Esophagus muscularis mucosa (tissue), 4 donors: ENCODE measurements at places on chromosomes 16 and 17. TPM values are rescaled to one million over a fixed set of nuclear protein-coding genes. Genes with fewer than 3 reads are reported as not detected.

GRCh38 chr16:48126801-48127644, 28.8 kb downstream of the ABCC12 start:
- DNase-seq, result no peak

DNA sequence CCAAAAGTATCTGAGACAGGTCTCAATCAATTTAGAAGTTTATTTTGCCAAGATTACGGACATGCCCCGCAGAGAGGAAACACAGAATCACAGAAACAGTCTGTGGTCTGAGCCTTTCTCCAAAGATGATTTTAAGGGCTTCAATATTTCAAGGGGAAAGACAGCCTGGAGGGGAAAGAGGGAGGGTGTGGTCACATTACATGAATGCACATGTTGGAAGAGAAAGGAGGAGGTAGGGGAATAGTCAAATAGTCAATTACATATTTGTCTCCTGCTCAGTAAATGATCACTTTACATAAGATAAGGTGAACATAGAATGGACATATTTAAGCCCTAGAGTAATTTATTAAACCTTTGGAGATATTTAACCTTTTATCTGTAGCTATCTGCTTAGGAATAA, 12.3 kb downstream of the UNC45B start:
- DNase-seq, result no peak

SLC4A1 gene
- not detected for total RNA-seq

DNA sequence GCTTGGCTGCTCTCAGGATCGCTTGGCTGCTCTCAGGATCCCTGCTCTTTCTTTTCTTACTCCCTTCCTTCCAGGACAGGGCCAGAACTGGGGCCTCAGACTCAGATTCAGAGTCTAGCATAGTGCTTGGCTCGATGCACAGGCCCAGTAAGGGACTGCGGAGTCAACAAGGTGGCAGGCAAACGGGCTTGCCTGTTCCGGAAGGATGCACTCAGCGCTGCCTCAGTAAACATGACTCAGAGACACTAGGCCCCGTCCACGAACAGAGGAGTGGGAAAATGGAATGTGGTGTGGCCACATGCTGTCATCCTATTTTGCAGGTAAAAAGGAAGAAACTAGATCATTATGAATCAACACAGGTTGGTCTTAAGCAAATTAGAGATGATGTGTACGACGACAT, 9.8 kb downstream of the SPHK1 start:
- DNase-seq, result no peak

ASGR2 gene
- total RNA-seq, result 0.32 TPM

ADAD2 gene
- total RNA-seq, result not detected

DNA sequence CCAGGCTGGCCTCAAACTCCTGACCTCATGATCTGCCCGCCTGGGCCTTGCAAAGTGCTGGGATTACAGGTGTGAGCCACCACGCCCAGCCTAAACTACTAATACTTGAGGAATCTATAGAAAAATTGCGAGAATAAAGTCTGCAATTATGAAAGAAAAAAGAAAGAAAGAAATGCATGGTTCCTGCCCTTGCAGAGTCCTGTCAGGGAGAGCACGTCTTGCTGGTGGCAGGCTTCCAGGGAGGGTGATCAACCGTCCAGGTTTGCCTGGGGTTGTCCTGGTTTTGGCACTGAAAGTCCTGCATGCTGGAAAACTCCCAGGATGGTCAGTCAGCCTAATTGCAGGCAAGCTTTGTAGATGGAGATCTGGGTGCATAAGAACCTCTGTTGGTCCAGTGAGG, 21.5 kb upstream of the KIFC3 start:
- no peak for DNase-seq

MEOX1 gene
- total RNA-seq, result 15.6 TPM

ERN2 gene
- not detected for total RNA-seq

- peak; percentile 96 for DNase-seq
Measured at GRCh38 chr17:1829592-1830257, at the start of the genes RPA1 and SMYD4. TSS of gene RPA1 (plus strand) at chr17:1830005. CDS start at chr17:1830094, 89 bp downstream. TSS of gene SMYD4 (minus strand) at chr17:1829902. CDS start at chr17:1827994, 1,908 bp downstream.

USP43 gene
- total RNA-seq, result 0.17 TPM

GRCh38 chr17:78896091-78896833, 6.7 kb downstream of the CEP295NL start:
- DNase-seq, result no peak

DNA sequence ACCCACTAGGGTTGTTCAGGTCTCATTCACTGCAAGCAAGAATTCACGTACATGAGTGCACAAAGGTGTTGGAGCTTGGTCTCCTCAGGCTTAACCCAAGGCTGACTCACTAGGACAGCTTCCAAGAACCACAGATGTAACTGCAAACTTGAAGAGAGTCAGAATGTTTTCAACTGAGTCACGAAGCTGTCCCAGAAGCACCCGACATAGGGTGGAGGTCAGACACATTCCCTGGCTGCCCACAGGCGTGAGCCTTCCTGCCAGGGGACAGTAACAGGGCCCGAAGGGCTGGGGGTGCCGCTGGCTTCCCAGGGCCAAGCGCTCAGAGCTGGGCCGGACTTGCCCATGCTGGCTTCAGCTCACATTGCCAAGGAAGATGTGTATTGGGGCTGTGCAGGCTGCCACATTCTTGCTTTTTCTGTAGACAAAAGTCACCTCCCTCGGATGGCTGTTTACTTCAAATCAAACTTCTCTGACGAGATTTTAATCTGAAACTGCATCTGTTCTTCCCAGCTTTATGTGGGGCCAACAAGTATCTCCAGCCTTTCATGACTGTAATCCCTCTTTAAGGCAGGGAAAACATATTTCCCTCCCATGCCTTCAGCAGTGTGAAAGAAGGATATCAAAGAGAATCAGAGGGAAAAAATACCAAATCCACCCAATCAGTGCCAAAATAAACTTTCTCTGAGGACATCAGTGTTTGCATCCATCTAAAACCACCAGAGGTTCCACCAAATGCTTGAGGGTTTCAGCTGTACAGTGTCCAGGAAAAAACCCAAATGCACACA, 14.3 kb downstream of the CMTM3 start:
- DNase-seq, result no peak

- no peak for DNase-seq
Measured at GRCh38 chr17:39966771-39967170, 4.0 kb downstream of the GSDMA start.

RNF135 gene
- 25.4 TPM for total RNA-seq

DNA sequence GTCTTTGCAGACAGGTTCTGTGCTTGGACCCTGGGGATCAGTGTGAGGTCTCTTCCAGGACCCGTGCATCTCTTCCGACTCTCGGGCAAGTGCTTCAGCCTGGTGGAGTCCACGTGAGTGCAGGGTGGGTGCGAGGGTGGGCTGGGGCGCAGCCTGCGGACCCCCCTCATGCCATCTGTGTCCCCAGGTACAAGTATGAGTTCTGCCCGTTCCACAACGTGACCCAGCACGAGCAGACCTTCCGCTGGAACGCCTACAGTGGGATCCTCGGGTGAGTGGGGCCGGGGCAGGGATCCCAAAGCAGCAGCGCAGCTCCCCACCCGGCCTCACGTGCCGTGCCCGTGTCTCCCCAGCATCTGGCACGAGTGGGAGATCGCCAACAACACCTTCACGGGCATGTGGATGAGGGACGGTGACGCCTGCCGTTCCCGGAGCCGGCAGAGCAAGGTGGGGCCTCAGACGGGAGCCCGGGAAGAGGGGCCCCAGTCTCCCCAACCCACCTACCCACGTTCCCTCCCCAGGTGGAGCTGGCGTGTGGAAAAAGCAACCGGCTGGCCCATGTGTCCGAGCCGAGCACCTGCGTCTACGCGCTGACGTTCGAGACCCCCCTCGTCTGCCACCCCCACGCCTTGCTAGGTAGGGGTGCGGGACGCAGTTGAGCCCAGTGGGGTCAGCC, 10.1 kb downstream of the GNPTG start:
- DNase-seq, result no peak

DOC2A gene
- 0.83 TPM for total RNA-seq

DNA sequence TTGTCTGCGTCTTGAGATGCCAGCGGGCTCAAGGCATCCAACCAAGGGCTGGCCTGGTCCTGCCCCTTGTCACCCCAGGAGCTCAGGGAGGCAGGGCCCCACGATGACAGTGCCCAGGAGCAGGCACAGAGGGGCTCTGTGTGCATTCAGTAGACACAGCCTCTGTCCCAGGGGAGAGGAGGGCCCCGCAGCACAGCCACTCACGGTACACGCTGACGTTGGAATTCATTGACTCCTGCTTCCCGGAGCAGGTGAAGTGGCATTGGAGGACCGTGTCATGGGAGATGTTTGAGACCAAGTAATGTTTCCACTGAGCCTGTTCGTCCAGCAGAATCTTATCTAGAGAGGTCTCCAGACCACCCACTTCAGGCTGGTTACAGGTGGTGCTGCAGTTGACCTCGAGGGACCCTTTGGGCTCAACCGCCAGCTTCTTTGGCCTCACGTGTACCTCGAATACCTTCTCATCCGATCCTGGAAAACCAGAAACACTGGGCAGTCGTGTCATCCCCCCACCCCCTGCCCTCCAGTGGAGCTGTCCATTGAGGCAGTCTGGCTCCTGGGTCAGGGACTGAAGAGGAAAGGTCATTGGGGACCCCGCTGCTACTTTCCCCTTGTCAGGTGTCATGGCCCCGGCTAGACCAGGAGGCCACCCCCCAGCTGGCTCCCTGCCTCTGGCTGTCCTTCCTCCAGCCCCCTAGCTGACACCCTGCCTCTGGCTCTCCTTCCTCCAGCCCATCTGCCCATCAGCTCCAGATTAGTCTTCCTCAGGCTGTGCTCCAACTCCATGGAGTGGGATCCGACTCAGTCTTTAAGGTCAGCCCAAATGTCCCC, 7.0 kb downstream of the PRR29 start:
- no peak for DNase-seq

PCYT2 gene
- total RNA-seq, result 31.1 TPM

RNF222 gene
- not detected for total RNA-seq

SKAP1 gene
- 1.7 TPM for total RNA-seq

DNA sequence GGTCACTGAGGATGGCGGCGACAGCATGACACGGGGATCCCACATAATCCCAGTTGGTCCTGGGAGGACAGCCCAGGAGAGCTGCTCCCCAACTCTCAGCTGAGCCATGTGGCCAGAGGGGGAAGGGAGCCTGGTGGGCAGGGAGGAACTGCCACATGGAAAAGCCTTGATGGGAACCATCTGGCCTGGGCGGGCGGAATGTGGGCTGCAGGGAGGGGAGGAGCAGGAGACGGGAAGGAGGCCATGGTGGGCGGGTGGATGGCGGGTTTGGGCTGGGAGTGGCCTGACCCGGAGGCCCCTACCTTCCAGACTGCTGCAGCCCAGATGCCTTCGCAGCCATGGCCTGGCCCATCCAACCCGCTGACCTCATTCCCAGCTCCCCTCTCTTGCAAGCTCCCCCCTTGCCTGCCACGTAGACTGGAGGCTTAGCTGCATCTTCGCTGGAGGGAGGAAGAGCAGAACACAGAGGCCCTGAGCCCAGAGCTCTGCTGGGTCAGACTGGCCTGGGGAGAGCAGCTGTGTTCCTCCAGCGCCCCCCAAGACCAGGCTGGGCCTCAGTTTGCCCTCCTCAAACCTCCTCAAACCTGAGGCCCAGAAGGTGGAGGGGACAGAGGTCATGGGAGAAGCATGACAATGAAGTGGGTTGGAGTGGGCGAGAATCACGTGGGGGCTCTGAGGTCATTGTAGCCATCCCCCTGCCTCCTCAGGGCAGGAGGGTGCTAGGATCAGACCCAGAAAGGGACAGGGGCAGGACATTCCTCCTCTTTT, 8.2 kb upstream of the COL1A1 start:
- peak; percentile 97 for DNase-seq
